ENCODE measurements at places on chromosomes 7 and 10. TPM values are rescaled to one million over a fixed set of nuclear protein-coding genes. Genes with fewer than 3 reads are reported as not detected.

Gene EFCAB10
- 3.6 TPM for total RNA-seq

Gene POU6F2
- total RNA-seq = not detected

Gene GRID2IP
- 0.01 TPM for total RNA-seq

Gene FAM107B
- 147 TPM for total RNA-seq

Gene NRAP
- not detected for total RNA-seq

Gene UTF1
- total RNA-seq = 0.16 TPM

Gene BTBD16
- total RNA-seq = 0.52 TPM

Gene STEAP4
- not detected for total RNA-seq

Gene LLCFC1
- total RNA-seq = not detected

Gene JAKMIP3
- total RNA-seq = 1.9 TPM

Gene HMX2
- 0.10 TPM for total RNA-seq

Gene DRGX
- total RNA-seq = not detected

Gene TMEM184A
- 8.7 TPM for total RNA-seq

Gene SH2D4B
- total RNA-seq = not detected

Gene NODAL
- total RNA-seq = not detected

Gene PTPRZ1
- total RNA-seq = not detected

Gene HOXA1
- total RNA-seq = 4.0 TPM

Gene CCDC136
- total RNA-seq = 2.2 TPM

Gene TRIM56
- 9.9 TPM for total RNA-seq

Gene HYCC1
- total RNA-seq = 19.9 TPM

Gene RSU1
- 84.5 TPM for total RNA-seq

Gene CDC14C
- total RNA-seq = not detected

Gene CXCL12
- total RNA-seq = 0.13 TPM

Gene ELAPOR2
- not detected for total RNA-seq

Gene RBM20
- total RNA-seq = 1.7 TPM

Gene ADRA2A
- total RNA-seq = 0.07 TPM

Gene FASTK
- total RNA-seq = 84.2 TPM

Gene LIPN
- not detected for total RNA-seq

Gene MKX
- total RNA-seq = not detected

Gene FRMD4A
- 6.0 TPM for total RNA-seq

Gene IL6
- 7.2 TPM for total RNA-seq

Gene SPDYE5
- not detected for total RNA-seq

Gene CABCOCO1
- 0.54 TPM for total RNA-seq

Gene ANKRD30A
- total RNA-seq = 1.4 TPM

Gene OPN1SW
- not detected for total RNA-seq

Gene ABCB1
- not detected for total RNA-seq

Gene ZNF248
- total RNA-seq = 4.7 TPM

Gene GPER1
- total RNA-seq = 0.69 TPM

Gene BLNK
- total RNA-seq = not detected

Gene PAX2
- 0.18 TPM for total RNA-seq

Gene FFAR4
- total RNA-seq = 0.27 TPM

Gene IDI2
- total RNA-seq = not detected

Gene GIMAP4
- total RNA-seq = not detected

Gene ANK3
- 0.47 TPM for total RNA-seq

Gene SPDYE2B
- not detected for total RNA-seq

Gene FGFR2
- total RNA-seq = 0.22 TPM

Gene ASAH2
- 1.8 TPM for total RNA-seq

Gene IFIT1B
- not detected for total RNA-seq

Gene FAM237B
- not detected for total RNA-seq

Gene SP8
- total RNA-seq = not detected

Gene TAS2R5
- 0.40 TPM for total RNA-seq

Gene PNLIPRP1
- not detected for total RNA-seq
